KG1 (cell line): ENCODE measurements at places on chromosomes 6 and 20.

GRCh38 chr6:75278474-75279077 is 6.0 kb downstream of the TMEM30A start:
- no peak for DNase-seq

- DNase-seq, result no peak
These were observed 100.9 kb downstream of the OPRM1 start for GRCh38 chr6:154139892-154140291.

DNA sequence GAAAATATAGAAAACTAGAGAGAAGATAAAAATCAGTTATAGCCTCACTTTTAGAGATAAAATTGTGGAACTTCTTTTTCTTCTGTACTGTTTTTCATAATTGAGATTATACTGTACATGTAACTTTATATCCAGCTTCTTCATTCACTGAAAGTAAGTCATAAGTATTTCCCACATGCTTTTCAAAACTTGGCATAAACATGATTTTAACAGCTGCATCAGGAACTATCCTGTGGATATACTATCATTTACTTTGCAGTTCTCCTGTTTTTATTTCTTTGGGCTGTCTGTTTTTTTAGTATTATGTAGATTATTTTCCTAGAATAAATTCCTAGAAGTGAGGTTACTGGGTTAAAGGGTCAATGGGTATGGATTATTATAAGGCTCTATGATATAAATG is 14.8 kb downstream of the DSTN start:
- no peak for DNase-seq

DNA sequence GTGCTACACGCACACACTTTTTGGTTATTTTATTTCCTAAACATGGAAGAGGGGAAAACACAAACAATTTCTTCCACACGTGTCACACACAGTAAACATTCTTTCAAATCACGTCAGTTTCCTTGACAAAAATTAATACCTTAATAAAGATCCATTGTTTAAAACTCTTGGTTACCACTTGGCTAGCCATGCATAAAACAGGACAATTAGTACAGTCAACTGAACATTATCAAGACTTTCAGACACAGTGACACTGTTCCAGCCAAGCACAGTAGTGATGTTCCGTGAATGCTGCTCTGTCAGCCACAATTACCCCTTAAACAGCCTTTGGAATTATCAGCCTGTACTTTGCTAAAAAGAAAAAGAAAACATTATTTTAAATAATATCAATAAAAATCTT is 50.8 kb downstream of the GMDS start:
- DNase-seq, result no peak

GRCh38 chr20:62555642-62556420 is 80.0 kb upstream of the GATA5 start:
- DNase-seq, result no peak

DNA sequence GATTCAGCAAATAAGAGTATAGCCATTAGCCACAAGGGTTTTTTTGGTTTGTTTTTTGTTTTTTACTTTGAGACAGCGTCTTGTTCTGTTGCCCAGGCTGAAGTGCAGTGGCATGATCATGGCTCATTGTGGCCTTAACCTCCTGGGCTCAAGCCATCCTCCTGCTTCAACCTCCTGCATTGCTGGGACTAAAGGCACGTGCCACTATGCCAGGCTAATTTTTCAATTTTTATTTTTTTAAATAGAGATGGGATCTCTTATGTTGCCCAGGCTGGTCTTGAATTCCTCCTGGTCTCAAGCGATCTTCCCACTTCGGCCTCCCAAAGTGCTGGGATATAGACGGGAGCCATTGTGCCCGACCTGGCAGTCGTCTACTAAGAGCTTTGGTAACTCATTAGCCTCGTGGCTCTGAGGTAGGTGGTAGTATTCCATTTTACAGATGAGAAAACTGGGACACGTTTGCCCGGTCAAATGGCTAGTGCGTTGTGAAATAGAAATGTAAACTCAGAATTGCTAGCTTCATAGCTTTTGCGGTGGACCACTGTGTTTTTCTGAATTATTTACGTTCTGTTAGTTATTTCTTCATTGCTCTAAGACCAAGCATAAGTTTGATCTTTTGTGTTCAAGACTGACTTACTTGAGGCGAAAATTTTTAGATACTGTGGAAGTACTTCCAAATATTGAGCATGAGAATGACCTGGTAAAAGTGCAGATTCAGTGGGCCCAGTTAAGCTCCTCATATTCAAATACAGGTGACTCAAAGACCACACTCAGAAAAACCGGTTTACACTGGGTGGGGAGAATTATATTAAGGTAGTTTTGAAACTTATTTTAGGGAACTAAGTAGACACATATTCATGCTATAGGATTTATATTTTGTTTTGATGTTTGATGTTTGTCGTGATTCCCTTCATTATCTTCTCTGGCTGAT is 2.1 kb downstream of the PANK2 start:
- DNase-seq, result no peak

DNA sequence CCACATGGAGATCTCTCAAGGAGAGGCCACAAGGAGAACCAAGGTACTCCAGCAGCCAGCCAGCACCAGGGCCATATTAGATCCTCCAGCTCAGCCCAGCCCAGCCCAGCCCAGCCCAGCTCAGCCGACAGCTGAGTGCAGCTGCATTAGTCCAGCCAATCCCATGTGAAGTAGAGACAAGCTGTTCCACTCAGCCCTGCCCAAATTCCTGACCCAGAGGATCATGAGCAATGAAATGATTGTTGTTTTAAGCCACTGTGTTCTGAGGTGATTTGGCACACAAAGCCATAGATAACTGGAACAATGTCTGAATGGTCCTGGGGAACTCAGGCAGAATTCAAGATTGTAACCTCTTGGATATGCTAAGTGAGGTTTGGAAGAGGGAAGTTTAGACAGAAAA is 59.5 kb upstream of the BMP2 start:
- no peak for DNase-seq

GRCh38 chr6:3258720-3259490 is at the start of gene PSMG4:
Gene PSMG4 (plus strand): TSS chr6:3258947. CDS start chr6:3259023, 76 bp downstream.
- DNase-seq, result peak; percentile 75

DNA sequence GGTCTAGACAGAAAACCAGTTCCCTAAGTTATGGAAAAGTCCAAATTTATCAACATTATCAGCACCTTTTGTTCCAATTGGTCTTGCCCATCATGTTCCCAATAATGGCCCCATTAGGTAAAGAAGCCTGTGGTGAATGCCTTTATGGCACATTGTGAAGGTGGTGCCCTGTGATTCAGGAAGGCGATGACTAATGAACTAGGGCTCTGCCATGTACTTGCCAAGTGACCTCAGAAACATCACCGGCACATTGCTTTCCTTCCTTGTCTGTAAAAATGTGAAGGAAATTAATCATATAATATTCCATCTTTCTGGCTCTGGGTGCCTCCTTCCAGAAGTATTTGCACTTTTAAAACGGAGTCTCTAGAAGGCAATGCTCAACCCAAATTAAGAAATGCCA is 132.3 kb downstream of the UNC5CL start:
- DNase-seq, result no peak

DNA sequence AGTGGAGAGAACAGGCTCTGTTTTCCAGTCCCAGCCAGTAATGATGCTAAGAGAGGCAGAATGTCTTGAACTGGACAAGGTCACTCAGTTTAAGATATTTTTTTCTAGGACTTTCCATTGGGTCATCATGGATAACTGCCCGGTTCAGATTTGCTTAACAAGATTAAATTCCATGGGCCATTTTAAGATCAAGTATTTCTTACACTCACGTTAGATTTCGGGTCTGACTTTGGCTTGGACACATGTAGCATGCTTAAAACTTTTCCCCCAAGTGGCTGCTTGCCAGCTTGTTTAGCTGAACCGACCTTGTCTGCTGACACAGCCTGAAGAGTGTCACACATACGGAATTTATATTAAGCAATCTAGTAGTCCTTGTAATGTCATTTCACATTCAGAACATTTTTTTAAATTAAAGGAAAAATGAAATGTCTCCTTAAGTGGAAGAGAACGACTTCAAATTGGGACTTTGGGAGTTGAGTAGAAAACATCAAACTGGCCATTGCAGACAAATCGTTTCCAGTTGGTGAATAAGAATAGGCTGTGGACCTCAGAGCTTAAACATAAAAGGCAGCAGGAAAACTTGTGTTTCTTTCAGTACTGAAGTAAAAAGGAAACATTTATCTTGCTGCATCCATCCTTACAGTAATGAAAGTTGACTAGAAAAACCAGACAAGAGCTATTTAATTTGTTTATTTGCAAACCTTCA is 29.0 kb downstream of the ARMC2 start:
- DNase-seq, result no peak

DNA sequence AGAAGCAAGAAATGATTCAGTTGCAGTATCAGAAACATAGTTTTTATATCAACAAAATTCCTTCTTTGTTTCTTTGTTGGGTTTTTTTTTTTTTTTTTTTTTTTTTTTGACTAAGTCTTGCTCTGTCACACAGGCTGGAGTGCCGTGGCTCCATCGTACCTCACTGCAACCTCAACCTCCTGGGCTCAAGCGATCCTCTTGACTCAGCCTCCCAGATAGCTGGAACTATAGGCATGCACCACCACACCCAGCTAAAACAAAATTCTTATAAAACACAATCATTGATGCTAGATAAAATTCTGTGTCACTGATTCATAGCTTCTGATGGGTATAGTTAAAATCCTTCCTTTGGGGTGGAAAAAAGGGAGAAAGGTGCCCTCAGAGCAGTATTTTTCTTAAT is 110.3 kb upstream of the TNFAIP3 start:
- no peak for DNase-seq

GRCh38 chr6:147156799-147157382 is 47.3 kb upstream of the STXBP5 start:
- DNase-seq, result no peak

DNA sequence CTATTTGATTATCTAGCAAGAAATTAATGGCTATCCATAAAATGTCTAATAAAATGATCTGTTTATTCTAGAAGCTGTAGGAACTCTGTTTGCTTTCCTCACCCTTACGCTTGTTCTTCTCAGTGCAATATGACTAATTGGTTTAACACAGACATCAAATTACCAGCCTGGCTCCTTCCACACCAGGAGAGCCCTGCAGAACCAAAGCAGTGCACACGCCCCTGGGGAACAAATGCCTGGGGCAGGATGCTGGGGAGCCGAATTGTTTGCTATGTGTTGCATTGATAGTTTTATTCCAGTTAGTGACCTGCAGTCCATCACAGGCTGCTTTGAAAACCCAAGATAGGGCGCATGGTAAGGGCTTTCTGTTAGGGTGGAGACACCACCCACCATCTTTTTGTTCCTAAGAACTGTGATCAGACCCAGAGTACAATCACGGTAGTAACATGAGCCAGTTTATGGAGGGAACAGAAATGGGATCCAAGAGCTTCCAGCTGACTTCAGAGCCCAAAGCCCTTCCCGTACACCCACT is 126.4 kb upstream of the CD93 start:
- no peak for DNase-seq

DNA sequence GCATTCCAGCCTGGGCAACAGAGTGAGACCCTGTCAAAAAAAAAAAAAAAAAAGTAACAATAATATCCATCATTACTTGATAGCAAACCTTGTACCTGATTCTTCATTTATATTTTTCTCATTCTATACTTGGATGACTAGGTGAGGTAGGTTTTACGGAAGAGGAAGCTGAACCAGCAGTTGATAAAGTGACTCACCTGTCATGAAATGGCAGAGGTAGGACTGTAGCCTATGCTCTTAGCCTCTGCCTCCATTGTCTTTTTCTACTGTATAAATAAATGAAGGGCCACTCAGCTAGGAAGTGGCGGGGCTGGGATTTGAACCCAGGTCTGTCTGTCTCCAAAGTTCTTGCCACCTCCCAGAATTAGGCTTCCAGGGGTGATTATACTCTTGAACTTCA is 20.7 kb upstream of the EPB41L1 start:
- no peak for DNase-seq

DNA sequence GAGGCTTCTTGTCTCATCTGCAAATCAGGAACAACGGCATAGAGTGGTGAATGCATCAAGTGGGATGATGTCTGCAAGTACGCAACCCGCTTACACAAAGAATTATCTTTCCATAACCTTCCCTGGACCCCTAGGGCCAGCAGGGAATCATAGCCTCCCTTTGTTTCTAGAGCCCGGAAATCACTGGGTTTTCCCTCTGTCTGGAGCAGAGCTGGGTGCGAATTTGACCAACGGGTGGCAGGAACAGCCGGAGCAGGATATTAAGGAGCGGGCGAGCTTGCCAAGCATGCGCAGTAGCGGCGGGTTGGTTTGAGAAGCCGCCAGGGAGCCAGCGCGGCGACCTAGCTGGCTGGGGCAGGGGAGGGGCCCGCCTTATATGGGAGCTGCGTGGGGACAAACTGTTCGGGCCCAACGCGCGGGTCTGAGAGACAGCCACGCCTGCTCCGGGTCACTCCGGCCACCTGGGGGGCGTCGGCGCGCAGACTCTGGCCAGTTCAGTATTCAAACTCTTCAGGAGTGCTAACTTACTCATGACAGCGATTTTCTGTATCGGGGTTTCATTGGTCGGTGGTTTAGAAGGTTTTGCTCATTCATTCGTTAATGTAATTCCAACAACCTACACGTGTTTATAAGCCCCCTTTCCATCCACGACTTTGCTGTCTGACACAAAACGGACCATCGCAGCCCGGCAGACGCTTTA is 1.6 kb upstream of the KIF16B start:
- peak; percentile 43 for DNase-seq

DNA sequence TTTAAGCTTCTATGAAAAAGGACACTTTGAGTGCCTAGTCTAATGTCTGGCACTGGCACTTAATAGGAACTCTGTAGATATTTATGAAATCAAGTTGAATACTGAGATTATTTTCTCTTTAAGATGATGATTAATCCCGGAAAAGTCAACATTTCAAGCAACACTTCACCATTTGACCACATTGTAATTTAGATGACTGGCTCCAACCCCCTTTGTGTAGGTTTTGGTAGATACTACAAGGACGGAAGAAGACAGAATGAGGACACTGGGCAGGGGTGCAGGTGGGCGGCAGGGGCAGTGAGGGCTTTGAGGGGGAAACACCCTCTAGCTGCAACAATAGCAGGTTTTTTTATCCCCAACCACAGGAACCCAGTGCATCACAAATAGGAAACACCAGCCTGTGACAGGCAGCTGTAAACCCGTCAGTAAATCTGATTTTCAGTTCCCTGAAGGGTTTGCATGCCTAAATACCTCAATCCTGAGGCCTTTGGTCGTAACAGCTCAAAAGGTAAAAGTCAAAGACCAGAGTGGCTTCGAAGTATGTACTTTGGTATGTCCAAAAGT is 4.6 kb downstream of the DTNBP1 start:
- DNase-seq, result no peak

DNA sequence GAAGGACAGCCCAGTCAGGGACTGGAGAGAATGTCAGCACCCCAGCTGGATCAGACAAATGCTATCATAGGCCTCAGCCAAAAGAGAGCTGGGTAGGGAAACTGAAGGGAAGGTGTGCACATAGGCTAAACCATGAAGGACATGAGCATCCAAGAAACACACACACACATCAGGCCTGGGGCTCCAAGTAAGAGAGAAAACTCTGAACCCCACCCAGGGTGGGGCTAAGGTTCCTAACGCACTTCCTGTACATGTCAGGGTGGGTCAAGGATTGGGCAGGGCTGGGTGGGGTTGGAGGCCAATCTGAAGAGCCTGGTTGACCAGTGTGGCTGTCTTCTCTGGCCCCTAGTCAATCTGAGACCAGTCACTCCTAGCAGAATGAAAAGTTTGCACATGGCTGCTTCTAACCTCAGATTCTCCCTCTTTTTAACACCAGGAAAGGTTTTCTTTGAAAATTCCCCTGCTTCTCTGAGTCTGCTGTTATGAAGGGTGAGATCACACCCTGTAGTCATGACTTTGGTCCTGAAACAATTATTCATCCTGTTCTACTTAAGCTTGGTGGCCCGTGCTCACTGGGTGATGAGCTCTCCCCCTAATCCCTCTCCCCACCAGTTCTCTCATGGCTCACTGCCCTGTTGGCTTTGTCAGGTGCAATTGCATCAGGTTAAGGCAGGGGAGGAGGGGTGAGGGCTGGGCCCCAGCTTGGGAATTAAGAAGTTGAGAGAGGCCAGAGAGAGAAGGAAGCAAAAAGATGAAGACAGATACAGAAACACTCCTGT is 88.4 kb downstream of the MAFB start:
- no peak for DNase-seq
